ENCODE measurements at places on chromosomes 13 and 19.

DNA sequence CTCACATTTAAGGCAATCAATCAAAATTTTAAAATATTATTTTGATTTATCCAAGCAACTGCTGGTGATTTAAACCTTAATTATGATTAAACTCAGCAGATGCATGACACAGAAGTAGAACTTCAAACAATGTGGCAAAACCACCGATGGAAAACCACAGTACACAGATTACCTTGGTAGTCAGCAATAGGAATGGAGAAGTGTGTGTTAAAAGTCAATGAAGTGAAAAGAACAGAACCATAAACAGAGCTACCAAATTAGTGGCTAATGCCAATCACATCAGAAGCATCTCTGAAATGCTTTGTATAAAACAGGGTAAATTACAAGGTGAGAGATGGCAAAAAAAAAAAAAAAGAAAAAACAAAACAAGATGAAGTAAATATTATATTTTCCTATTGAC lies 31.2 kb downstream of the KATNAL1 start:
- DNase-seq = peak; percentile 19

DNA sequence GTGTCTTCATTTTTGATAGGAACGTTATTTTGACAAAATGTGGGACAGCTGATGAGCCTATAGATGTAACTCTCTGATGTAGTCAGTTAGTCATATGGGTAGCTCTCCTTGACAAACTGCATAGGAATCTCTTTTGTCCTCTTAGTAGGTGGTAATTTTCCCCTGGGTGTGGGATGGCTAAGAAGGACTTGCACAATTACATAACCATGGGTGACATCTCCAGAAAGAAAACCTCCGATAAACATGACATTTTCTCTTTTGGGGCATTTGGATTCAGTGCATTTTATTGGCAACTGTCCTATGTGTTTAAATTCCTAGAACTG lies 41.8 kb downstream of the IGFL3 start:
- DNase-seq = no peak

GRCh38 chr19:45900738-45901431 lies 1.5 kb downstream of the MYPOP start:
- no peak for DNase-seq

- DNase-seq = no peak
Measured at GRCh38 chr19:55578031-55578760, 2.5 kb downstream of the ZNF579 start.

DNA sequence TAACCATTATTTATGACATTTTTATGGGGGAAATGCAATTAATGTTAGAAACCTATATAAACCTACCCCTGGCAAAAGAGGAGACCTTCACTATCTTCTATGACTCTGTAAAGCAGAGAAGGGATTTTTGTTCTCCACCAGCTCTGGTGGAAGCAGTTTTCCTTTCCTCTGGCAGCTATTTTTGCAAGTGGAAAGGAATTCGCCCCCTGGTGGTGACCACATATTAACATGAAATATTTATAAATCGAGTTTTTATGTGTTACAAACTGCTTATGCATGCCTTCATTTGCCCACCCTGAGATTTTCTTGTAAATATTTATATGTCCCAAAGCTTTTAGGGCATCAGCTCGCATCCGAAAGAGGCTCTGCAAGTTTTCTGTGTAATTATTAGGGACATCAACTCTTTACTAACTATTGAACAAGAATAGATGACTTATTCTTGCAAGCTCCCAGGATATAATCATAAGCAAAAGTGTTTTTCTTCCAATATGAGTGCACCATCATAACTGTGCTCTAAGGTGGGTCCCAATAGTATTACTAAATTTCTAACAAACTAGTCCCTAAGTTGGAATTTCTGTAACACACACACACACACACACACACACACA lies 62.4 kb downstream of the SERTM1 start:
- DNase-seq = peak; percentile 56

GRCh38 chr13:94859811-94860210 lies 147.5 kb upstream of the SOX21 start:
- DNase-seq = no peak

- DNase-seq = no peak
Measured at GRCh38 chr19:19860756-19861390, 4.8 kb upstream of the ZNF253 start.

GRCh38 chr19:6802336-6803035 lies 30.0 kb downstream of the VAV1 start:
- DNase-seq = peak; percentile 89

- no peak for DNase-seq
Measured at GRCh38 chr13:82749551-82749950, 1132.7 kb downstream of the SLITRK1 start.

DNA sequence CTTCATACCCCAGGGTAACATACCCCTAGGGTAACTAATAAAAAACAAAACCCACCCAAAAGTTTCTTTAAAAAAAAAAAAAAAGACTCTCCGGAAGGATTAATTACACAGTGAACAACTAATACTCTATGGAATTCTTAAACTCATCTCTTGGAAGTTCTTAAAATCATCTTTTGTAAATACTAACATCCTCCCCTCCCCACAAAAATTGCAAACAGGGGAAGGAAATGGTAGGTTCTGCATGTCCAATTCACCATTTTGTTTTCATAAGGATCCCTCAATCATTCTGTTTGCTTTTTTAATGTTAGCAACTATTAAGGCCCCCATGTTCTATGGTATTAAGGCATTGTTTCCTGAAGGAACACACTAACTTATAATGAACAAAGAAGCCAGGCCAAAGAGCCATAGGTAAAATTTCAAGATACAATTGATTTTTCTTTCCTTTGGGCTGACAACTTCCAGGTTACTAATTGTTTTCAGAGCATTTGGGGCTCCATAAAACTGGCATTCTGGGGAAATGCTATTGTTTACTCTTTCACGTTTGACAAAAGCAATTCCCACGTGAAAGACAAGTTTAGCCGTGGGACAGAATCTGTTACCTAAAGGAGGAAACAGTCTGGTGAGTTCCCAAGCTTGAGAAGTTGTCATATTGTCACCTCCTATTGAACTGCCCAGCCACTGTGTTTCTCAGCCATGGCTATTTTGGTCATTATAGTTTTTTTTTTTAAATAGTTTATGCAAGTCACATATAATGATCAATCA lies 107.0 kb downstream of the FLT1 start:
- no peak for DNase-seq

GRCh38 chr19:38632476-38633213 lies 13.7 kb downstream of the EIF3K start:
- no peak for DNase-seq

- no peak for DNase-seq
Measured at GRCh38 chr13:43232873-43233265, 209.5 kb downstream of the DNAJC15 start.

- DNase-seq = no peak
Measured at GRCh38 chr13:77515785-77516184, 19.7 kb upstream of the SCEL start.

DNA sequence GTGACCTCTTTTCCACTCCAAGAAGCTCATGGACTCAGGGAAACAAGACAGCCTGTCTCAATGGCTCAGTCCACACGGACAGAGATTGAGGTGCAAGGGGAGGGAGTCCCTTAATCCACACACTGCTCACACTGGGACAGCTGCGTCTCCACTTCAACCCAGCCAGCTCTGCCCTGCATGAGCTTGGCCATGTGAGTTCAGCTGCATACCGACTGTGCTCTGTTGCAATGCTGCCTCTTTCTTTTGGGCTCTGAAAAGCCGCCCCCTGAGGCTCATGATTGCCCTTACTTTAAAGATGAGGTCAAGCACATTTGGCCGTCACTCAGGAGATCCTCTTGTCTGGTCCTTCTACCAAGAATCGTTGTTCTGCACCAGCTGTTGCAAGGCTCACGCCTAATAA lies 64.8 kb upstream of the KCTD15 start:
- DNase-seq = no peak

- DNase-seq = no peak
Measured at GRCh38 chr19:55619286-55619685, 5.1 kb downstream of the ZNF784 start.

- no peak for DNase-seq
Measured at GRCh38 chr13:110154410-110154933, 152.5 kb downstream of the COL4A1 start.

GRCh38 chr19:42090672-42091071 lies 14.7 kb downstream of the ZNF574 start:
- DNase-seq = no peak

DNA sequence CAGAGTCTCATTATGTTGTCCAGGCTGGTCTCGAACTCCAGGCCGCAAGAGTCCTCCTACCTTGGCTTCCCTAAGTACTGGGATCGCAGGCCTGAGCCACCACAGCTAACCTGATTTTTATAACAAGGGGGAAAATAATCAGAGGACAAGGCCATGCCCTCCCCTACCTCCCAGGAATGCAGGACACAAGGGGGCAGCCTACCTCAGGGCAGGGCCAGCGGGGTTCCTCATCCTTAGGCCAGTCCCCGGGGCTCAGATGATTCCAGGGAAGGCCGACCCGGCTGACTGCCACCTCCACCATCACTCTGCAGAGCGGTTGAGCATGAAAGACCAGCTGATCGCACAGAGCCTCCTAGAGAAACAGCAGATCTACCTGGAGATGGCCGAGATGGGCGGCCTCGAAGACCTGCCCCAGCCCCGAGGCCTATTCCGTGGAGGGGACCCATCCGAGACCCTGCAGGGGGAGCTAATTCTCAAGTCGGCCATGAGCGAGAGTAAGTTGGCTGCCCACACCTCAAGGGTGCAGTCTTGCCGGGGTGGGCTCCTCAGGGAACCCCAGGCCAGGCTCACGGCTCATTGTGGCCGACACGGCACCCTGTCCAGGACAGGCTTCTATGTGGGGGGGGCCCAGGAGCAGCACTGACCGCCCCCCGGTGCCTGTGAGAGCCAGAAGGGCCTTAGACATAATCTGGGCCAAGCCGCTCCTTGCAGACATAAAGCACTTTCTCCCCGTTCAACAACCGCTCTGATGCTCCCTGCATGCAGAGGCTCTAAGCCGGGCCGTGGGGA lies 26.8 kb downstream of the PEX11G start:
- DNase-seq = no peak

GRCh38 chr13:33316890-33317289 lies 31.3 kb upstream of the STARD13 start:
- DNase-seq = no peak

DNA sequence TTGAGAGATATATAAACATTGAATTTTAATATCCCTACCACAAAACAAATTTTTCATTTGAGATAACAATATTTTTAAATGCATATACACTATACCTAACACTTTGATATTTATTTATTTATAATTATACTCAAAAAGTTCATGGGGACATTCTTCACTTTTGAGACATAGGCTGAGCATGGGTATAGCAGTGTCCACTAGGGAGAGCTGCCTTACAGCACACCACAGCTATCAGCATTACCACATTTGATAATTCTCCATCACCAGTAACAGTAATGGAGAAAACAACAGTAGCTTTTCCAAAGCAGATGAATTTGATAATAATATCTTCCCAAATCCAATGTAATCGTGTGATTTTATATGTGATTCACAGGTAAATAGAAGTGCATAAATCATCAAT lies 626.1 kb downstream of the DACH1 start:
- DNase-seq = no peak

DNA sequence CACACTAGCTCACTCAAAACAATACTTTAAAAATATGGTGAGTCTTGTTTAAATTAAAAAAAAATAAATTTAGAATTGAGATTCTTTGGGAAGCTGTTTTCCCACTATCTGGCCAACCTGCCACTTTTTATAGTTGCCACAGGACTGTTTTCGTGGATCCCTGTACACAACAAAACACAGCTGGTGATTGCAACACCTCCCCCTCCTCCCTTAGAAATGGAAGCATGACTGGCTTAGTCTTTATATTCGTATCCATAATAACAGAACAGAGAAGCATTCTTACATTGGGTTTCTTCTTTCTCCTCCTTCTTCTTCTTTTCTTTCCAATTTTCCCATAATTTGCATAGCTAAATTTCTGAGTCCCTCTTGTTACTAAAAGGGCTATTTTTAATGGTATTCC lies 79.5 kb upstream of the GJB6 start:
- DNase-seq = no peak

DNA sequence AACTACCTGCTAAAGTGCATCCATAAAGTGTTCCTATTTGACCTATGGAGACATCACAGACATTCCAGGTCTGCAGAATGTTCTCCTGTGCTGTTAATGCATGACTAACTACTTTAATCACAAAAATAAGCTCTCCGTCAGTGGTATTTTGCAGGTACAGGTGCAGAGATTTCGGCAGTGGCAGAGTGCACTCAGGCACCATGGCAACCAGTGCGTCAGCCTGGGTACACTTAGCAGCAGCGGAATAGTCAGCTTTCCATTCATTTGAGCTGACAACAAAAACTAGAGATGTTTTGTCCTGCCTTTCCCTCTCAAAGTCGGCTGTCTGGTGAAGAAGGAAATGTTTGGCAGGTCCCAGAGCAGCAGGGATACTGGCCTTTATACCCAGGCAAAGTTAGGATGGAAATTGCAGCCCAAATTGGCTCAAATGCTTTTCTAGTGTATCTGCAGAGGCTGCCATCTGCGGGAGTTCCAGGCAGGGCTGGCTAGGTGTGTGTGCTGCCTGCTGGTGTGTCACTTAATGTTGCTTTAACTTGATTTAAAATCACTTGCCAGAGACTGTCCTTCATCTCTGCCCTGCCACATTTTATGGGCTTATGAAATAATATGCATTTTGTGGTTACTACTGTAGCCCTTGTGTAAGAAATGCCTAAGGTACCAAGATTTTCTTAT lies 195.8 kb downstream of the RAP2A start:
- no peak for DNase-seq

DNA sequence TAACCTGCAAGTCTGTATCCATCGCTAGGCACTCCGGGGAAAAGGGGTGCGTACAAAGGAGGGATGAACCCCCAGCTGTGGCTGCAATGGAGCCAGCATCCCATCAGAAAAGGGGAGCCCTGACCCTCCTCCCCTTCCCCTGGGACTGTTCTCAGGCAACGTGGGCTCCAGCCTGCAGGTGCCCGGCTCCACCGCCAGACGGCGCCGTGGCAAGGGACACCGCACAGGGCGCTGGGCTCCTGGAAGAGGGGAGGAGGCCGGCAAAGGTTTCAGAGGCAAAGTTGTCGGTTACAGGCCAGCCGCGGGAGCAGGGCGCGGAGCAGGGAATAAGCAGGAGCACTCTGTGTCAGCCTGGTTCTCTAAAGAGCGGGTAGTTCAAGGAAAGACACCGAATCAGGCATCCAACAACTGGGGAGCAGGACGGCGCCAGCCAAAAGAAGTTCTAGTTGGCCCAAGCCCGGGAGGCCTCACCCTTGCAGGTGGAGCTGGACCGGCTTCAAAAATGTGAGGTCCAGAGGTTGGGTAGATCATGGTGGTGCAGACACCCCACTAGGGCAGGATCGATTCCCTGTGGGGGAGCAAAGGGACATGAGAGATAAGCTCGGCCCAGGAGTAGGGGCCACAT lies 53.0 kb upstream of the ATP12A start:
- no peak for DNase-seq
